T-cell (primary cell): ENCODE measurements at places on chromosomes 5 and 9.

GRCh38 chr5:56164376-56164775, 68.8 kb downstream of the ANKRD55 start:
- H3K27me3 ChIP-seq, result no peaks in the 10 kb centered on the region
- no peak overlapping the region for H3K27ac ChIP-seq
- H3K4me1 ChIP-seq, result peaks cover 16% of the 10 kb centered on the region
- H3K4me3 ChIP-seq, result no peak overlapping the region

DNA sequence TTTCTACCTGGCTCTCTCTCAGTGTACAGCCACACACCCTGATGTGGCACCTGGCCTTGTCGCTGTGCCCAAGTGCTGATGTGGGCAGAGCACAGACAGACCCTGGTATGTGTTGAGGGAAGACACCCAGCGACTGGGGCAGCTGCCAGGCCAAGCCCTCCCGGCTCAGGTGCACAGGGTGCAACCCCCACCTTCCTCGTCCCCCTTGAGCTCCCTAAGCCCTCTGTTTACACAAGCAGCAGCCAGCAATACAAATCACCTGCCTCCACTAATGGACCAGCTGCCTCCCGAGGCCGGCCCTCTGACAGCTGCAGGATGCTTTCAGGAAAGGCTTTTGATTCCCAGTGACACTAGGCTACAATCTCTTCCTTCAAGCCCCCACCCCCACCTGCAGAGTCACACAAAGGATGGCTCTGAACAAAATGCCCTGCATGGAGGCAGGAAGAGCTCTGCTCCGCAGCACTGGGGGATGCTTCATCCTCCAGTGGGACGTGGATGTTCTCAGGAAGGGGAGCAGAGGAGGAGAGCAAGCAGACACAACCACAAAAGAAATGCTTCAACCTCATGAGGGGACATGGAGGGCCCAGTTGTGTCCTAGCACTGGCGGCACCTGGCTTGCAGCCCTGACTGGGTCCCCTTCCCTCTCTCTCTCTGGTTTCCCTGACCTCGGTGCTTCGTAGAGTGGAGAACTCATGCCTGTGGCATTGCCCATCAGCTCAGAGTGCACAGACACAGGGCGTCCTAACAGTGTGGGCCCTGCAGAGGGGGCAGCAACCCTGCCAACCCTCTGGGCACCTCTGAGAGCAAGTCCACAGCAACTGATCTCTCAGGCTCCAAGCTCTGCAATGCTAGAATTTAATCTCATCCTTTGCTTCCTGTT, 140.8 kb downstream of the BARX1 start:
- H3K27ac ChIP-seq, result no peak overlapping the region
- DNase-seq, result no peak
- H3K4me1 ChIP-seq, result no peaks in the 10 kb centered on the region

GRCh38 chr9:105259731-105260612, 15.5 kb downstream of the SLC44A1 start:
- DNase-seq, result no peak
- no peaks in the 10 kb centered on the region for H3K4me1 ChIP-seq
- H3K36me3 ChIP-seq, result no peaks in the 10 kb centered on the region
- H3K27ac ChIP-seq, result no peak overlapping the region
- H3K4me3 ChIP-seq, result no peak overlapping the region

DNA sequence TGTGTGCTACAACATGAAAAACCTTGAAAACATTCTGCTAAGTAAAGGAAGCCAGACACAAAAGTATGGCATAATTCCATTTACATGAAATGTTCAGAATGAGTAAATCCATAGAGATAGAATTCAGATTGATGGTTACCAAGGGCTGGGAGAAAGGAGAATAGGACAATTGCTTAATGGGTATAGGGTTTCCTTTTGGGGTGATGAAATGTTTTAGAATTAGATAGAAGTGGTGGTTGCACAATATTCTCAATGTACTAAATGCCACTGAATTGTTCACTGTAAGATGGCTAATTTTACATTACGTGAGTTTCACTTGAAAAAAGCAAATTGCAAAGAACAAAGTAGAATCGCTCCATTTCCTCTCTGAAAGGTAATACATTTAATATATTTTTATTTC, 43.0 kb upstream of the GAS1 start:
- no peak for DNase-seq
- no peak overlapping the region for H3K4me3 ChIP-seq
- no peaks in the 10 kb centered on the region for H3K27me3 ChIP-seq
- H3K4me1 ChIP-seq, result no peaks in the 10 kb centered on the region

- H3K27me3 ChIP-seq, result no peaks in the 10 kb centered on the region
- DNase-seq, result no peak
- H3K4me1 ChIP-seq, result no peaks in the 10 kb centered on the region
These were observed 586.3 kb downstream of the RAB3C start for GRCh38 chr5:59169081-59169767.

DNA sequence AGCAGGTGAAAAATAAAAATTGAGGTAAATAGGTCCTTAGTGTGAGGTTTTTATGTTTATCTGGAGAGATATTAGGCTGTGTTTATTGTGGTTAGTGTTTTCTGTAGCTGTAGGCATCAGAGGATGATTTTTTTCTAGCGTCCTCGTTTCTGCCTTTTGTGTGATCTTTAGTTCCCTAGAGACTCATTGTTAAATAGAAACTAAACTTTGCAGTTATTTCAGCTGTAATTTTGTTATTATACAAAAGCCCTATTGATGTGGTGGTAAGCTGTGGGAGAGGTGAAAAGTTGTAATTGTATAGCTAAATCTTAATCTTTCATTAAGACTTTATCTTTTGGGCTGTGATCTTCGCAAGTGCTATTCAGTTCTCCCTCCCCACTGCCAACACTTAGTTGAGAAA, 340.3 kb downstream of the CYLC2 start:
- H3K27ac ChIP-seq, result no peak overlapping the region
- H3K36me3 ChIP-seq, result no peaks in the 10 kb centered on the region
- H3K27me3 ChIP-seq, result no peaks in the 10 kb centered on the region
- no peak overlapping the region for H3K4me3 ChIP-seq
- DNase-seq, result no peak
- no peaks in the 10 kb centered on the region for H3K4me1 ChIP-seq

DNA sequence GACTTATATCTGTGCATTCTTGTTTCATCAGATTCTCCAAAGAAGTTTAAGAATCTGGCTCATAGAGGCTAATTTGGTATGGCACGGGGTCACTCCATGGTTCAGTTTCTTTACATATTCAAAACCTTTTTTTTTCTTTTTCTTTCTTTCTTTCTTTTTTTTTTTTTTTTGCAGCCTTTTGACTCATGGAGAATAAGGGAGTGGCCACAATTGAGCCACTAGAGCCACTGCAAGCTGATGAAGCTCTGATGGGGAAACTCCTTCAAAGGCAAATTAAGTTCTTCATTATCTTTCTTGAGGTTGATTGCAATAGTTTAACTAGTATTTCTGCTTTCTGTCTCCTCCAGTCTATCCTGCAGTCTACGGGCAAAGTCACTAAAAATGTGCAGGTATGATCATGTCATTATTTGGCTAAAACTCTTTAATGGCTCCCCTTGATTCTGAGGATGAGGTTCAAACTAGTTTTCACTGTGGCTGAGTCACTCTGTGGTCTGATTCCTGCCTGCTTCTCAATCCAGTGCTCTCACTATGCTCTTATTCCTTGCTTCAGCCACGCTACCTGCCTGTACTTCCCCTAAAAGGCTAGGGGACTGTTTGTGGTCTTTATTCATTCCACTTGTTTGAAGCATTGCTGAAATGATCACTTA, 93.5 kb upstream of the RIOK2 start:
- no peaks in the 10 kb centered on the region for H3K4me1 ChIP-seq
- H3K4me3 ChIP-seq, result no peak overlapping the region
- DNase-seq, result no peak
- H3K27ac ChIP-seq, result no peak overlapping the region
- no peaks in the 10 kb centered on the region for H3K27me3 ChIP-seq

- no peak for DNase-seq
- no peaks in the 10 kb centered on the region for H3K36me3 ChIP-seq
- H3K27ac ChIP-seq, result no peak overlapping the region
- peaks cover under 1% of the 10 kb centered on the region for H3K4me1 ChIP-seq
- no peaks in the 10 kb centered on the region for H3K27me3 ChIP-seq
These were observed 30.1 kb upstream of the HAPLN1 start for GRCh38 chr5:83750749-83751148.

- H3K4me1 ChIP-seq, result no peaks in the 10 kb centered on the region
- no peaks in the 10 kb centered on the region for H3K27me3 ChIP-seq
These were observed 58.2 kb downstream of the CAMSAP1 start for GRCh38 chr9:135849181-135849580.

GRCh38 chr5:179223961-179224360, 121.3 kb downstream of the ADAMTS2 start:
- H3K36me3 ChIP-seq, result no peaks in the 10 kb centered on the region
- H3K27ac ChIP-seq, result no peak overlapping the region
- no peaks in the 10 kb centered on the region for H3K27me3 ChIP-seq
- no peak overlapping the region for H3K4me3 ChIP-seq
- no peaks in the 10 kb centered on the region for H3K4me1 ChIP-seq
- DNase-seq, result no peak

- H3K27ac ChIP-seq, result no peak overlapping the region
- H3K27me3 ChIP-seq, result no peaks in the 10 kb centered on the region
- H3K4me1 ChIP-seq, result no peaks in the 10 kb centered on the region
- no peak overlapping the region for H3K4me3 ChIP-seq
These were observed 269.6 kb upstream of the KLF4 start for GRCh38 chr9:107759009-107759822.

DNA sequence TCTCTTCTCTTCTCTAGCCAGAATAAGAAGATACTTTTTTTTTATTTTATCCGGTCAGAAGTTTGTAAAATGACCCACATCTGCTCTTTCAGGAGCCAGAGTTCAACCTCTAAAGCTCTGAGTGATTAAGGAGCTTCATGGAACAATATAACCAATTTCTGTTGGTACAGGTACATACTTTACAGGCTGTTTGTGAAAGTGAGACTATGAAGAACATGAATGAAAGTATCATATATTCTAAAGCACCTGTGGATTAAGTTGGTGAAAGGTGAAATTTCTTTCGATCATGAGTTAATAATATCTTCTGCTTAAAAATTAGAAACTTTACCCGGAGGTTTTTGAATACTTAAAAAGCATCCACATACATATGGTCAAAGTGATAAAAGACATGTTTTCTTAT, 65.2 kb downstream of the DMRT2 start:
- no peak for DNase-seq
- no peak overlapping the region for H3K27ac ChIP-seq

DNA sequence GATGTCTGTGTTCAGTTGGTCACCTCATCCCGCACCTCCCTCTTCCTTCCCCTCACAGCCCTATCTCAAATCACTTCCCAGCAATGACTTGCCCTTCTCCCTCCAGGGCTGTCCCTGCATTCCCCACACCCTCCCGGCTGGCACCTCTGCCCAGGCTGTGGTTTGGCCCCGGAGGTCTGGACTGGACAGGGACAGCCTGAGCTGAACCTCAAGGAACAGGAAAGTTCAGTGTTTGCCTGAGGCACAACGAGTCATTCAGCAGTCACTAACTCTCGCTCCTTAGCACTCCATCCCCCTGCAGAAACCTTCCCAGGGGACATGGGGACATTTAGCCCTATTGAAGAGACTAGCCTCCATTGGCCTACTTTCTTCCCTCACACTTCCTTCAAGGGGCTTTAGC, 58.3 kb upstream of the MAP3K1 start:
- H3K4me1 ChIP-seq, result no peaks in the 10 kb centered on the region
- no peaks in the 10 kb centered on the region for H3K36me3 ChIP-seq
- DNase-seq, result no peak
- H3K27me3 ChIP-seq, result no peaks in the 10 kb centered on the region
- H3K4me3 ChIP-seq, result no peak overlapping the region

- no peak overlapping the region for H3K27ac ChIP-seq
- H3K4me3 ChIP-seq, result no peak overlapping the region
- no peak for DNase-seq
- H3K4me1 ChIP-seq, result no peaks in the 10 kb centered on the region
These were observed 611.2 kb upstream of the ZNF608 start for GRCh38 chr5:125357660-125358059.

- no peak overlapping the region for H3K4me3 ChIP-seq
- no peak overlapping the region for H3K27ac ChIP-seq
- peaks cover 11% of the 10 kb centered on the region for H3K4me1 ChIP-seq
- H3K36me3 ChIP-seq, result no peaks in the 10 kb centered on the region
- DNase-seq, result no peak
- H3K27me3 ChIP-seq, result no peaks in the 10 kb centered on the region
These were observed 70.1 kb downstream of the PCSK5 start for GRCh38 chr9:75960551-75960950.

DNA sequence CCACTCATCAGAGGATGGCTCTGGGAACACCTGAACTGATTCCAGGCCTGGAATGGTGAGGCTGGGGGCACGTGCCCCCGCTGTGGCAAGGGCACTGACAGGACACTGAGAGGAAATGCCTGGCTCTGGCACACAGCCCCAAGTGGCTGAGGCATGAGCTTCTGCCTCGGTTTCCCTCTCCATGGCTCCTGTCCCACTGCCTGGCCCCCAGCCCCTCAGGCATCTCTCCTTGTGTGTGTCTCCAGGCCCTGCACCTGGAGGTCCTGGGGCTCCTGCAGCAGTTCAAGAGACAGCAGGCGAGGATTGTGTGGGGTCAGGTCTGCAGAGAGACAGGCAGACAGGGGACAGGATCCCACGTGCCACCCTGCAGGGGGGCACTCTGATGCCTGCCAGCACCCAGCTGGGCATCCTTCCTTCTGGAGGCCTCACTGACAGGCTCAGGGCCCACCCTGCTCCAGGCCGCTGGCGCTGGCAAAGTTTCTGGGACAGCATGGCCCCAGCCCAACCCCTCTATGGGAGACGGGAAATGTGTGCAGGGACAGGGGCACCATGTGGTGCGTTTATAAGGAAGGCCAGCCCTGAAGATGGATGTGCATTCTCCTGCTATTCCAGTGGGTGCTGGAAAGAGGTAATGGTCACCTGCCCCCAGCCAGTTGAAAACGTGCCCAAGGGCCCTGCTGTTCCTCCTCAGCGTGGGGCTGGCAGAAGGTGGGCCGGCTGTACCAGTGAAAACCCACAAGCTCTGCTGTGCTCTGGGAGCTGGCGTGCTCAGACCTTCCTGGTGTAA, 66.0 kb downstream of the RASGEF1C start:
- no peak overlapping the region for H3K4me3 ChIP-seq
- no peaks in the 10 kb centered on the region for H3K27me3 ChIP-seq
- H3K4me1 ChIP-seq, result no peaks in the 10 kb centered on the region
- no peaks in the 10 kb centered on the region for H3K36me3 ChIP-seq

GRCh38 chr5:77285251-77285841, 74.9 kb downstream of the PDE8B start:
- H3K27me3 ChIP-seq, result no peaks in the 10 kb centered on the region
- H3K27ac ChIP-seq, result no peak overlapping the region
- H3K36me3 ChIP-seq, result no peaks in the 10 kb centered on the region
- no peak overlapping the region for H3K4me3 ChIP-seq
- DNase-seq, result no peak
- no peaks in the 10 kb centered on the region for H3K4me1 ChIP-seq
